ENCODE measurements at places on chromosomes 2 and 18. TPM values are rescaled to one million over a fixed set of nuclear protein-coding genes. Genes with fewer than 3 reads are reported as not detected.

- DNase-seq = no peak
Observed at GRCh38 chr2:75480971-75481836, 79.5 kb downstream of the EVA1A start.

DNA sequence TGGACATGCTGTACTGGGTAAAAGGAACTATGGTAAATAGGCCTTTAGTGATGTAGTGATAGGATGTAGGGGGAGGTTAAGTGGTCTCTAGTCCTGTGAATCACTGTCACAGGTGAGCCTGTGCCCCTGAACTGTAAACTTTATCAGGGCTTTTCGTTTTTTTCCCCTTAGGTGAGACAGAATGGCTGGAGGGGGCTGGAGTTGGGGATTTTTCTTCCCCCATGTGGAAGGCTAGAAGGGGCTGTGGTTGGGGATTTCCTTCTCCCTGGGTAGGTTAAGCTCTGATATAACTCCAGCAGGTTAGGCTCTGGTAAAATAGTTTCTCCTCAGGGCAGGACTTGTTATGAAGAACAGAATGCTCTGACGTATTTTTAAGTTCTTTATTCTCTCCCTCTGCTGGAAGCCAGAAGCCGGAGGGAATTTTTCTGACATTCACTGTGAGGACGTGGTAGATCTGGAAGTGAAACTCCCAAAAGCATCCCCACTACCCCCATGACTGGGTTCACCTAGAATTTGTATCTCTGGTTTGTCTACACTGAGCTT, 28.5 kb downstream of the PIKFYVE start:
- no peak for DNase-seq

GRCh38 chr2:138502255-138503086, 901 bp downstream of the SPOPL start:
- DNase-seq = peak; percentile 76

- no peak for DNase-seq
Observed at GRCh38 chr18:607930-608329, 11.1 kb downstream of the CLUL1 start.

DNA sequence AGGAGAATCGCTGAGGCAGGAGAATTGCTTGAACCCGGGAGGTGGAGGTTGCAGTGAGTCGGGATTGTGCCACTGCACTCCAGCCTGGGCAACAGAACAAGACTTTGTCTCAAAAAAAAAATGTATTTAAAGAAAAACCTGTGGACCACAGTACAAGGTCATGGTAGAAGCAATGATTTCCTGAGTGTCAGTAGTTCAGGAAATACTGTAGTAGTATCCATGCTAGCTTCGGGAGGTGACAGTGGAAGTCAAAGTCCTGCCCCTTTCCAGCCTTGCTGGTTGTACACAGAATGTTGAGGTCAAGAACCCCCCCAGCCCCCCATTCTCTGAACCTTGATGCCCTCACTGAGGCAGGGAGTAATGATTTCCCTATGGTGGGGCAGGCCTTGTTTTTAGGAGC, 56.6 kb downstream of the INPP4A start:
- no peak for DNase-seq

DNA sequence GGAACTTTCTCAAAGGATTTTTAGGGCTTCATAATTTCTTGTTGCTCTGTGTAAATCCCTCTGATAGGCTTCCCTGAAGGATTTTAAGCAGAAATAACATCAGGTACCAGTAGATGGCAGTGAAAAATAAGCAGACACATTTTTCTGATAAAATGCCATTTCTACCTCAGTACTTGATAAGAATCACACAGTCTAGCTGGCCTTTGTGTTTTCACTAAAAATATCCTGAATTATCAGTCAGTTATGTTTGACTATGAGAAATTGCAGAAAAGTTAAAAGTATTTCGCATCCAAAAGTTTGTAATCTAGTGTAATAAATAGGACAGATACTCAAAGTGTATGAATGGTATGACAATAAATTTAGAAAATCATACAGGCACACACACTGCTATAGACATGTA, 68.7 kb downstream of the DNAJC10 start:
- no peak for DNase-seq

GRCh38 chr2:47218899-47219525, 63.9 kb upstream of the STPG4 start:
- DNase-seq = no peak

DNA sequence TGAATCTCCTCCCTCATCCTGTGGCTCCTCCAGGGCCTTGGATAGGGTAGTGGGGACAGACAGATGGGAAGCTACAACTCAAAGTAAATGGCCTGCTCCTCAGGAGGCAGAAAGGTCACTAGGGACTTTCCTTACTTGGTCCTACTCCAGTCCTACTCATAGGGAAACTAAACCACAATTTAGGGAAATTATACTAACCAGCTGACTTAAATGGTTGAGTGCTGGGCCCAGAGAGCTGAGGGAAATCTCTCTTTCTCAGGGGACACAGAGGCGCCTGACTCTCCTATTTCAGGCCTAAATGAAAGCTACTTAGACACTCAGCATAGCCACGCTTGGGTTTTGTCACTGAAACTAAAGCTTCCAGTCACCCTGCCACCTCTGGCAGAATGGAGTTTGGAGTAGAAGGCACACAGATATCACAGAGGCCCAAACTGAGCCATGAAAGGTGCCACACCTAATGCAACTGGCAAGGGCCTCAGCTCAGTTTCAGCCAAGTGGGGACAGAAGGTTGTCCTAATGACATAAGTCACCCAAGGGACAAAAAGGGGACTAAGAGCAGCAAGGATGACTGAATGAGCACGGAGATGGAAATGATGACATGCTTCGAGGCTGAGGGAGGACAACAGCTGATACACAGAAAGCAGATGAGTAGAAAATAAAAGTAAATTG, 24.0 kb downstream of the CERKL start:
- no peak for DNase-seq

GRCh38 chr2:200922439-200922838, 33.3 kb downstream of the NIF3L1 start:
- no peak for DNase-seq

GRCh38 chr2:235191978-235192377, 240.2 kb downstream of the SH3BP4 start:
- DNase-seq = no peak

Gene HAUS1
- 7.8 TPM for total RNA-seq

Gene GPN1
- total RNA-seq = 17.8 TPM

Gene HOXD9
- not detected for total RNA-seq

Gene EML6
- total RNA-seq = 0.83 TPM

Gene SUCLG1
- total RNA-seq = 216 TPM

Gene FASTKD2
- total RNA-seq = 32.3 TPM

Gene ETAA1
- 4.8 TPM for total RNA-seq

Gene ZNF804A
- not detected for total RNA-seq
